ENCODE measurements at places on chromosomes 7 and 10.

- DNase-seq = no peak
Observed at GRCh38 chr10:88879534-88880281, at the start of gene STAMBPL1. Gene STAMBPL1, plus strand, starts transcription at chr10:88880245. Its CDS starts 21,464 bp downstream, at chr10:88901709.

DNA sequence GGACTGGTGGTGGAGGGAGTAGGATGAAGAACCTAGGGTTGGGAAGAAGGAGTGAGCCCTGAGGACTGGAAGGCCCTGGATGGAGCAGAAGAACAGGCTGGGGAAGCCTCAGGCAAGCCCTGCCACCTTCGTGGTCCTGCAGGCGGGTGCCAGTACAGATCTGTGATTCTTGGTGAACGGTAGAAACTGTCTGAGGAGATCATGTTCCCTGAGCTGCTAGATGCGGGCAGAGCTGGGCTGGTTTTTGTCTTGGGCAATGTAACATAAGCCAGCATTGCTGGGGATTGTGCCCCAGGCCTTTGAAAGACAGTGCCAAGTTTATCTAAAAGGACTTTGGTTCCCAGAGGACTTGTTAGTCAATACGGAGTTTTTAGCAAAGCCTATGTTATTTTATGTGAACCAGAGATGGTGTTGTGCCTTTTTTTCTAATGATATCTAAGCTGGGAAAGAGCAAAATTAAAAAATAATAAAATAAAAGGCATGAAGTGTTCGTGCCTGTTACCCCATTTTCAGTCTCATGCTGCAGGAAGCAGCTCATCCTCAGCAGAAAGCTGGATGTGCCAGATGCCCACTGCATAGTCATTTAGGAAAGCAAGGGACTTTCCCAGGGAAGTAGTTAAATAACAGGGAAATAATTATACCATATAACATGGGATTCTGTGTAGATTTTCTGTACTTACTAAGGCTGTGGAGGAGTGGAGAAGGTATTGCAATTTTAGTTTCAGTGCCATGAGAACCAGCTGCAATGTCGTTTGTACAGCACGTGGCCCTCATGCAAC is 24.4 kb upstream of the FIGNL1 start:
- no peak for DNase-seq

DNA sequence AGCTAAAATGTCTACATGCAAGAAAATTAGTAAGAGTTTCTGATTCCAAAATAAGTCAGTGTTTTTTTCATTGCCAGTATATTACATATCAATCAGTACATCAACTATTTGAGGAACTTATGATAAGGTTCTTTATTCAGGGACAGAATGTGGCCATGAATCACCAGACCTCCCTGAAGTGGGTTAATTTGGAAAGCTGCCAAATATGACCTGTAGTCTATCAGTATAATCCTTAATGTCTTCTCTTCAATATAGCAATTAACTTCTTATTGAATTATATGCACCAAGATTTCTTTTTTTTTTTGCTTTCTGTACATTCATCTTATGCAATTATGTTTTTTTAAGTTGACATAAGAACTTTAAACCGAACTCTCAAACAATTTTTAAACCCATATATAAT is 714.5 kb upstream of the POT1 start:
- no peak for DNase-seq

GRCh38 chr7:20223356-20223755 is 6.2 kb upstream of the MACC1 start:
- no peak for DNase-seq

GRCh38 chr10:21047511-21047910 is 150.4 kb upstream of the NEBL start:
- no peak for DNase-seq

DNA sequence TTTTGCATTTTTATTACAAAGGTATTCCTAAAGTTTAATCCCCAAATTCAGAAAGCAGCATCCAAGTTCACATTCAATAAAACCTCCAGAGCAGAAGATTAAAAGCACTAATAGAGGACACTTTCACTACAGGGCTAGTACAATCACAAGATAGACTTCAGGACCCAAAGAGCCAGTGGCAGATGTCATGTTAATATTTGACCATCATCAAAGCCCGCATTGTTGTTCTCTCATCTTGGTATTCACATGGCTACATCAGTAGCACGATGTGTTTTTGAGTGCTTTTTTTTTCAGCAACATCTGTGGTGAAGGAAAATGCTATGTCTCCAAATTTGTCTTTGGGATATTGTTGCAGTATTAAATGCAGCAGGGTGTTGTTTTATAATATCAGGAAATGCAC is 134.3 kb downstream of the ARL4A start:
- DNase-seq = no peak

DNA sequence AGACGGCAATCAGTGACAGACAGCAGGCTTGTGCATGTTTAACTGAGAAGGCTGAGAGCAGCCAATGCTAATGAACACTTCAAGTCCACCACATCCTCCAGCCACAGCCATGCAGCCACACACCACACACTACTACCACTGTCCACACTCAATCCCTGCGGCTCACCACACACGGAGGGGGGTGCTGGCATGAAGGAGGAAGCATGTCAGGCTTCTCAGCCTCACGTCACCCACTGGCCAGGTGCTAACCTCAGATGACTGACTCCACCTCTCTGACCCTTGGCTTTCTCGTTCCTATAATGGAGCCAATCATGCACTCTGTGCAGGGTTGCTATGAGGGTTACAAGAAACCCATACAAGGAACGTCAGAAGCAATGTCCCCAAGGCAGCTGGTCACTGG is 165.4 kb upstream of the RNF32 start:
- no peak for DNase-seq

- no peak for DNase-seq
Observed at GRCh38 chr7:42831006-42831717, 80.7 kb downstream of the C7orf25 start.

GRCh38 chr10:117160567-117160966 is 22.5 kb upstream of the VAX1 start:
- no peak for DNase-seq

DNA sequence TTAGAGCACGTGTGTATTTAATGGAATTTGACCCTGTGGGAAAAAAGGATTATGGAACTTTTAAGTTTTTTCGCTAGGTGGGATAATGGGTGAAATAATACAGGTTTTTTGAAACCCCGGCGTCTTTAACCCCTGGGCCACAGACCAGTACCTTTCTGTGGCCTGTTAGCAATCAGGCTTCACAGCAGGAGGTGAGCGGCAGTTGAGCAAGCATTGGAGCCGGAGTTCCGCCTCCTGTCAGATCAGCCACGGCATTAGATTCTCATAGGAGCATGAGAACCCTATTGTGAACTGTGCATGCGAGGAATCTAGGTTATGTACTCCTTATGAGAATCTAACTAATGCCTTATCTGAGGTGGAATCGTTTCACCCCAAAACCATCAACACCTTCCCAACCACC is 28.6 kb downstream of the WAC start:
- no peak for DNase-seq

DNA sequence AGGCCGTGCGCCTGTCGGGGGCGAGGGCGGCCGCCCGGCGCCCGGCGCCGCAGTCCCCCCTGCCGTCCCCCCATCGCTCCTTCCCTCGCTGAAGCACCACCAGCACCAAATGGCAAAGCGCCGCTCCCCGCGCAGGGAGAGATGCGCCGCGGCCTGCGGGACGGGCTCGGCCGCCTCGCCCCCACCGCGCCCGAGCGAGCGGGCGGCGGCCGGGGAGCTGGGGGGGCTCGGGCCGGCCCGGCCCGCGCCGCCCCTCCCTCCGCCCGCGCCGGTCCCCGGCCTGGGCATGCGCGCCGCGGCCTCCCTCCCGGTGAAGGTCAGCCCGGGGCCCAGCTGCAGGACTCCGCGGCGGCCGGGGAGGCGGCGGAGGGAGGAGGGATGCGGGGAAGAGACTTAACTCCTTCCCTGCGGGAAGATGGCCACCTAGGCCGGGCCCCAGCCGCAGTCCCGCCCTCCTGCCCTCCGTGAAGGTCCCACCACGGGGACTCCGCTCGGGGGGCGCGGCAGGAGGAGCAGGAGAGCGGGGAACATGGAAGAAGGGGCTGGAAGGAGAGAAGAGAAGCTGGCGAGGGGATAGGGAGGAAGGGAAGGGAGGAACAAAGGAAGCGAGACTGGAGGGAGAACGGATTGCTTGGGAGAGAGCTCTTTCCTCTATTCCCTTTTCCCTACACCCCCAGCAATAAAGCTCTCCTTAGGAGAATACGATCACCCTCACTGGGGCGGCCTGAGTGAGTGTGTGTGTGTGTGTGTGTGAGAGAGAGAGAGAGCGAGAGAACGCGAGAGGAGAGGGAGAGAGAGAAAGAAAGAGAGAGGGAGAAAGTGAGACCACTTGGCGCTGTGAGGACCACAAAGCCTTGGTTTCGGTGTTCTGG is 3.4 kb upstream of the SMARCD3 start:
- DNase-seq = peak; percentile 88

DNA sequence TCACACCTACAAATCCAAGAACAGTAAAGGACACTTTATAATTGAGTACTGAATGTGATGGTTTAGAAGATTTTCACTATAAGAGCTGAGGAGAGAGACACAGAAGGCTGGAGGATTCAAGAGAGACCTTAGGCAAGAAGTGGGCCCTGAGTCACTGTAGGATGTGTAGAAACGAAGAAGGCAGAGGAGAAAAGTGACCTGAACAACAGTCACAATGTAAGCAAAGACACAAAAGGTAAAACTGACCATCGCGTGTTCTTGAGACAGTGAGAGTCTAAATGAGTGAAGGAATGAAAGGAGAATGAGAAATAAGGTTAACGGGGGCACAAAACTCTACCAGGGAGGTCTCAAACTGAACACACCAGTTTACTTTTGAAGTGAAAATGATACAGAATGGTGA is 298.2 kb upstream of the LRGUK start:
- no peak for DNase-seq

- DNase-seq = no peak
Observed at GRCh38 chr10:69069090-69070042, 18.5 kb upstream of the SRGN start.

Measured in Right ventricle myocardium inferior (tissue), 1 donor.